ENCODE measurements at places on chromosomes 16 and 17. TPM values are rescaled to one million over a fixed set of nuclear protein-coding genes. Genes with fewer than 3 reads are reported as not detected.

GRCh38 chr17:41987642-41988041 lies 21.0 kb downstream of the CNP start:
- no peak for DNase-seq

GRCh38 chr16:19755268-19755667 lies 37.2 kb downstream of the IQCK start:
- DNase-seq: no peak

GRCh38 chr16:15427648-15428239 lies 6.6 kb upstream of the BMERB1 start:
- peak; percentile 82 for DNase-seq

- peak; percentile 71 for DNase-seq
These were observed 119.7 kb upstream of the CIBAR2 start for GRCh38 chr16:85231959-85232358.

DNA sequence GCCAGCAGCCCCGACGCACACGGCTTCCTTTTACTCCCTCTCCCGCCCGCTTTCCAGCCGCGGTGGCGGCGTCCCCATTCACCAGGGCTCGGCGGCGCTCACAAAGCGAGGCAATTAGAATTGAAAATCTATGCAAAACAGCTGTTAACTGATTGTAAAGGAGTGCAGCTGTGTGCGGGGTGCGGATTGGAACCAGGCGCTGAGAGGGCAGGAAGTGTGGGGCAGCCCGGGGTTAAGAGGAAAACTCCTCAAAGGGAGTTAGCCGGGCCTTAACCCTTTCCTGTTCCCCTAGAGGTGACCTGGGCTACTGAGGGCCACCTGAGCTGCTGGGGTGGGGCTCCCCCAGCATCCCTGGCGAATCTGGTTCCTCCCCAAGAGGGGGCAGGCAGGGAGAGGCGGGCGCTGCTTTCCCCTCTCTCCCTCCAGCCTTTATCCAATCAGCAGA lies 5.8 kb upstream of the GSE1 start:
- no peak for DNase-seq

GRCh38 chr16:52446080-52446479 lies 100.9 kb downstream of the TOX3 start:
- DNase-seq: no peak

GRCh38 chr17:49407981-49408501 lies 6.6 kb downstream of the PHB1 start:
- DNase-seq: no peak

GRCh38 chr17:36545077-36545464 lies 352 bp downstream of the GGNBP2 start:
- no peak for DNase-seq

GRCh38 chr17:38605841-38606645 lies at the start of gene SRCIN1:
SRCIN1 (minus strand) TSS chr17:38605952; CDS start chr17:38605705, 247 bp downstream.
- no peak for DNase-seq

- no peak for DNase-seq
These were observed 1.8 kb downstream of the PAM16 start for GRCh38 chr16:4349332-4349731.

SOX15 gene
- 11.5 TPM for total RNA-seq

COA3 gene
- total RNA-seq: 71.6 TPM

SLC12A3 gene
- not detected for total RNA-seq

NPIPB8 gene
- not detected for total RNA-seq

CSNK1D gene
- 31.3 TPM for total RNA-seq
